ENCODE measurements at places on chromosomes 3 and 15. TPM values are rescaled to one million over a fixed set of nuclear protein-coding genes. Genes with fewer than 3 reads are reported as not detected.

Gene NANOGP8
- 0.82 TPM for total RNA-seq

GRCh38 chr15:58441376-58442070 is 9.7 kb downstream of the LIPC start:
- no peak for DNase-seq

Gene TSEN2
- total RNA-seq = 17.0 TPM

Gene GJD2
- not detected for total RNA-seq

Gene MGLL
- 58.9 TPM for total RNA-seq

Gene SENP7
- 14.1 TPM for total RNA-seq

DNA sequence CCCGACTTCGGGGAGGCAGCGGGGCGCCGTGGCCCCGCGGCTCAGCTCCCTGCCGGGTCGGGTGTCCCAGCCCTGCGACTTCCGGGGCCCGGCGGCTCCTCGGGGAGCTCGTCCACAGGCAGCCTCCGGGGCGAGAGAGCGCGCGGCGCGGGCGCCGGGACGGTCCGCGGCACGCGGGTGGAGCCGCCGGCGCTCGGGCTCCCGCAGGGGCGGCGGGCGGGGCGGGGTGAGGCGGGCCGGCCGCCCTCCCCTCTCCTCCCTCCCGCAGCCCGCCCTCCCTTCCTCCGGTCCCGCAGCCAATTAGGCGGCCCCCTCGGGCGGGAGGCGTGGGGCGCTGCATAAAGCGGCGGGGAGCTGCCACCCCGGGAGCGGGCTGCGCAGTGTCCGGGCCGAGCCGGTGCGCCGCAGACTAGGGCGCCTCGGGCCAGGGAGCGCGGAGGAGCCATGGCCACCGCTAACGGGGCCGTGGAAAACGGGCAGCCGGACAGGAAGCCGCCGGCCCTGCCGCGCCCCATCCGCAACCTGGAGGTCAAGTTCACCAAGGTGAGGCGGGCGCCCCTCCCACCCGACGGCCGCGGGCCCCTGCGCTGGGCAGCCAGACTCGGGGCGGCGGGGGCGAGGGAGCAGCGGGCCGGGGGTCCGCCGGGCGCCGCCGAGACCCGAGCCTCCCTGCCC is at the start of gene ALDH1A3:
ALDH1A3 (plus strand) TSS at position 368 of the 675 bp plus-strand sequence; CDS start at position 445, 77 bp downstream.
- no peak for DNase-seq

- DNase-seq = no peak
Observed at GRCh38 chr3:151538456-151539393, 77.9 kb upstream of the IGSF10 start.

GRCh38 chr15:72861354-72861910 is 77.9 kb upstream of the ADPGK start:
- no peak for DNase-seq

Gene MASP1
- 9.9 TPM for total RNA-seq

DNA sequence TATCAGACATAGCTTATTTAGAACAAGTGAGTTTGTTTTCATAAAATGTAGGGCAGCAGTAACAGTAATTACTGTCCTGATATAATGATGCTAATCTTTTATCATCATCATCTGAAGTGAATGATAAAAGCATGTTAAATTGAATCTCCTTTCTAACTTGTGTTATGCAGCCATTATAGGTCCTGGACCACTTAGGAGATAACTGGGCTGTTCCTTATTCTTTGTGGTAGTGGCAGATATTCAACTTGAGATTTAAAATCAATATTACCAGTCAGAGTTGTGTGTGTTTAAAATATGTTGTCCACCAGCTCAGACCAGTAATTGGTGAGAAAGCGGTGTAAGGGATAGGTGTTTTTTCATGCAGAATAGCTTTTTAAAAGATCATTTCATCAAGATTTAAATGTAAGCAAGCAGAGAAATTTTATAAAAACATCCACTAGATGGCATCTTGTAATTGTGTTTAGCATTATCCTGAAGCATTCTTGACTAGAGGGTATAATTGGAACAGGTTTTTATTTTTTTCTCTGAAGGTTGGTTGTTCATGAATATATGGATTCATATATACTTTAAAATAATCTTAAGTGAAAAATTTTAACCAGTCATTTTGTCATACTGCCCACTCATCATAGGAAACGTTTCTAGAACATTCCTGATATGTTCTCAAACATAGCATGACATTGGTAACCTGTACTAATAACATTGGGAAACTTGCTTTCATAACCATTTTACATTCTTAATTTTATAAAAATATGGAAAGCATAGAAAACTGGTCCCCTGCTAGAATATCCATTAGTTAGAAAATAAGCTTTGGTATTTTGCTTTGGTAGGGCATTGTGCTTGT is 153.9 kb downstream of the BBX start:
- DNase-seq = no peak

DNA sequence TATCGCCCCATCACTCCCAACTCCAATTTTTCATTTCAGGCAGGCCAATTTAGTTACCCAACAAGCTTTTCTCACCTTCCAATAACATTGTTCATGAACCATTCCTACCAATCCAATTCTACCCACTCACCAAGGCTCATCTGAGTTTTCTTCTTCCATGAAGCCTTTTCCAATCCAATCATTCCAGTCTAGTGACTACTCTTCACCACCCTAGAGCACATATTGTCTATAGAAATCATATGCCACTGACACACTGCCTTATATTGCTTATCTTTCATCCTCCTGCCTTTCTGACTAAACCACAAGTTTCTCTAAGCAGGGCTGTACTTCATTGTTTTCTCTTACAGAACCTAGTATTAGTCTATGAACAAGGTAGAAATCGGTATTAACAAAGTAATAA is 11.4 kb downstream of the CCDC14 start:
- no peak for DNase-seq

- DNase-seq = no peak
Observed at GRCh38 chr15:92657486-92657885, 1.9 kb upstream of the FAM174B start.

Gene TRPM1
- total RNA-seq = 1.8 TPM

- DNase-seq = no peak
Observed at GRCh38 chr3:127424766-127425504, 137.1 kb upstream of the PRR20G start.

- no peak for DNase-seq
Observed at GRCh38 chr15:66721020-66721419, 19.0 kb downstream of the SMAD6 start.

DNA sequence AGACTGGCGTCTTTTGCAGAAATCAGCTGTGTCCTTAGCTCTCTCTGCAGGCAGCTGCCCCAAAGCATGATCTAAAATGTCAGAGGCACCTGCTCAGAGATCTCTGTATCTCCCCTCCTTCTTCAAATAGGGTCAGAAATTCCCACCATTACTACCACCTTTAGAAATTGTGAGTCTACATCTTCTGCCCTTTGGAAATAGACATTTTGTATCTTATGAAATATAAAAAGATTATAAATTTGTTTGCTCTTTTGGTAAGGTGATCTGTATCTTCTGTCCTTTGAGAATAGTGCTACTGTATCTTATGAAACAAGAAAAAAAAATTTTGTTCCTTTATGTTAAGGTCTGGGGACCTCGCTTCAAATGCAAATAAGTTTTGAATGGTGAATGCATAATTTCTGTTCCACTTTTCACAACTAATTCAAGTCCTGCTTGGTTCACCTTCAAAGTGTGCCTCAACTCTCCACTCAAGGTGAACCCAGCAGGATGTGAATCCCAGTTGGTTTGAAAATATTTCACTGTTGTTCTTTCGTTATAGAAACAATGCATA is 28.3 kb upstream of the GPD1L start:
- DNase-seq = no peak

DNA sequence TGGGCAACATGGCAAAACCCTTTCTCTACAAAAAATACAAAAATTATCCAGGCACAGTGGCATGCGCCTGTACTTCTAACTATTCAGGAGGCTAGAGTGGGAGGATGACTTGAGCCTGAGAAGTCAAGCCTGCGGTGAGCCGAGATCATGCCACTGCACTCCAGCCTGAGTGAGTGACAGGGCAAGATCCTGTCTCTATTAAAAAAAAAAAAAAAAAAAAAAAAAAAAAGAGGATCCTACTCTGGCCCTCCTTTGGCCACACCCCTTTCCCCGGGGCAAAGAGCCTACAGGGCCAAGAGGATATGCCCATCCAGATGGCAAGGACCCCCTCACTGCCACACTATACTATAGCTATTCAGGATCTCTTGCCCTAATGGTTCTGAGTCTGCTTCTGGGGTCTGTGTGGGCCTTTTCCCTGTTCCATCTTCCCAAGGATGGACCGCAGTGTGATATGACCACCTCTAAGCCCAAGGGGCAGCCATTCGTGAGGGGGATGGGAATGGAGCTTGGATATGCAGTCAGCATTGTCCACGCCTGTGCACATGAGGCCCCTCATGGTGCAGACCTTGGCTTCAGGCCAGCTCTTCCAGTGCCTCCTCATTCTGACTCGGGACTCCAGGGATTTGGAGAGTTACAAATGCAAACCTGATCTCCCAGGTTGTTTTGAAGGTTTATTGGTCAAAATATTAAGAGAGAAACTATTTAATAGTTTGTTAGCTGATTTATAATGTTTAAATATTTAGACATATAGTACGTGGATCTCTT is 7.3 kb downstream of the TYRO3 start:
- DNase-seq = no peak

Gene DLL4
- 8.3 TPM for total RNA-seq

Gene CFAP20DC
- 0.36 TPM for total RNA-seq

Gene PIGX
- 17.1 TPM for total RNA-seq

DNA sequence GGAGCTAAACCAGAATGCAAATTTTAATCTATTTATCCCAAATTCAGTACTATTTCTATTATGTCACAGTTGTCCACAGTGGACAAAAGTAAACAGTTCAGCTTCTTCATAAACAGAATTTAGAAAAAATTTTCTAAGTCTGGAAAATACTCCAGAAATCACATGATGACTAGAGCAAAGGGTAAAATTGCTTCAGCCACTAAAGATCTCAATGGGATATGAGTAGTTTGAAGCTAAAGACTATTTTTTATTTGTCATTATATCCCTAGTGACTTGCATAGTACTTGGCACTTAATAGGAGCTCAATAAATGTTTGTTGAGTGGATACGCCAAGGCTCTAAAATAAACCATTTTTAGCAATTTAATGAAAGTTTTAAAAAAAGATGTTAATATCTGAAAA is 354.3 kb upstream of the AGTR1 start:
- DNase-seq = no peak

- no peak for DNase-seq
Observed at GRCh38 chr3:115113367-115113766, 33.7 kb downstream of the ZBTB20 start.

GRCh38 chr15:63402498-63403253 is 21.0 kb upstream of the CA12 start:
- DNase-seq = no peak

Gene SNTN
- total RNA-seq = not detected

DNA sequence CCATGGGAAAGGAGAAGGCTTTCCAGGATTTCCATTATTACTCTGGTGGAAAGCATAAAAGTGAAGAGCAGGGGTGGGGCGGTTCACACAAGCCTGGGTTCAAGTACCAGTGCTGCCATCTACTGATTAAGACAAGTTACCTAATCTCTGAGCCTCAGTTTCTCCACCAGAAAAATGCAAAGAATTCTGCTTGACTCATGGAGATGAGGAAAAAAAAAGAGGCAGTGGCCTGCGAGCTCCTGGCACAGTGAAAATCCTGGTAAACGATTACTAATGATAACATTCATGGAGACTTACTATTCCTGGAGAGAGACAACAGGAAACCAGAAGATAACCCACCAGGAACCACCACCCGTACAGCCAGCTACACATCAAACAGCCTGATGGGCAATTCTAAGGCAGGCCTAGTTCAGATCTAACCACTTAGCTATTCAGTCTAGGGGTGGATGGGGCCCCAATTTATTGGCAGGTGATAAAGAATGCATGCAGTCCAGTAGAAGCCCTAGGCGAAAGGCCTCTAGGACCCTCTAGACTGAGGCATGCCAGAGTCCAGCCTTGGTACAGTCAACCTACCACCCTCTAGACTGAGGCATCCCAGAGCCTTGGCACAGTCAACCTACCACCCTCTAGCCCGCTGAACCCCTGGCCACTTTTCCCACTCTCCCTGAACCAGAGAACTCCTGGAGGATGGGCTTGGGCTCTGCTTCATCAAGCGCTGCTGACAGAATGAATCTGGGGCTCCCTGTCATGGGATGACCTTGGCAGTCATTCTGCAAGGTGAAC is 2.5 kb downstream of the AMOTL2 start:
- DNase-seq = no peak

GRCh38 chr3:111828530-111828929 is 30.5 kb upstream of the PHLDB2 start:
- DNase-seq = no peak

Gene RBPMS2
- 2.6 TPM for total RNA-seq

- no peak for DNase-seq
Observed at GRCh38 chr15:79185199-79185598, 94.6 kb upstream of the RASGRF1 start.

- DNase-seq = no peak
Observed at GRCh38 chr3:129594907-129595390, 11.5 kb downstream of the PLXND1 start.

Gene MRPL47
- 30.4 TPM for total RNA-seq

GRCh38 chr3:149369991-149370866 is 7.2 kb downstream of the TM4SF1 start:
- DNase-seq = no peak

GRCh38 chr15:45827275-45827674 is 192.4 kb downstream of the SQOR start:
- DNase-seq = no peak

- DNase-seq = no peak
Observed at GRCh38 chr3:146139586-146140110, 21.3 kb downstream of the PLOD2 start.

GRCh38 chr3:174957081-174957480 is 97.9 kb downstream of the NAALADL2 start:
- no peak for DNase-seq

GRCh38 chr3:109098079-109098644 is 19.8 kb downstream of the MORC1 start:
- no peak for DNase-seq

- DNase-seq = no peak
Observed at GRCh38 chr15:66046751-66047150, 177.5 kb downstream of the RAB11A start.

- DNase-seq = no peak
Observed at GRCh38 chr15:76976572-76977270, 18.2 kb upstream of the PSTPIP1 start.

- DNase-seq = no peak
Observed at GRCh38 chr3:32700244-32700643, 15.3 kb downstream of the CNOT10 start.

- no peak for DNase-seq
Observed at GRCh38 chr3:150458001-150458400, 49.9 kb downstream of the TSC22D2 start.

Gene CGNL1
- total RNA-seq = 7.0 TPM

Gene CYP8B1
- total RNA-seq = not detected

DNA sequence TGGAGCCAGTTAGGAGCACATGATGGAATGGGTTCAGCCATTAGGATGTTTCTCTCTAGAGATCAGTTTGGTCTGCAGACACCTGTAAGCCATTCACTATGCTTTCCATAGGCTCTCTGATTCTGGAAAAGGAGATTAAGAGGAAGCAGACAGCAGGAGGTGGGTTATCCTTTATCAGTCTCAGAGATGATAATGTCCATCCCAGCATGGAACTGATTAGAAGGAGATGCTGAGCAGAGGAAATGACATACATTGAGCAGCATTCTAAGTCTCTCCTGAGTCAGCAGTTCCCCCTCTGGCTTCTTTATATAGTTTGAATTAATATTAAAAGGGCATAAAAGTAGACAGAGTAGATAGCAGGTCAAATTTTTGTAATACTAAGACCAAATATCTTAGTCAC is 591.1 kb downstream of the GBE1 start:
- no peak for DNase-seq

Gene RCCD1
- total RNA-seq = 6.6 TPM

Gene GHSR
- not detected for total RNA-seq

GRCh38 chr15:94086341-94086740 is 145.0 kb upstream of the MCTP2 start:
- DNase-seq = no peak

All from omental fat pad (tissue), 4 donors.